Ovary (tissue), 10 donors: ENCODE measurements at places on chromosomes 3 and 15. TPM values are rescaled to one million over a fixed set of nuclear protein-coding genes. Genes with fewer than 3 reads are reported as not detected.

- no peak for DNase-seq
These were observed 14.6 kb downstream of the SIN3A start for GRCh38 chr15:75436881-75437280.

DNA sequence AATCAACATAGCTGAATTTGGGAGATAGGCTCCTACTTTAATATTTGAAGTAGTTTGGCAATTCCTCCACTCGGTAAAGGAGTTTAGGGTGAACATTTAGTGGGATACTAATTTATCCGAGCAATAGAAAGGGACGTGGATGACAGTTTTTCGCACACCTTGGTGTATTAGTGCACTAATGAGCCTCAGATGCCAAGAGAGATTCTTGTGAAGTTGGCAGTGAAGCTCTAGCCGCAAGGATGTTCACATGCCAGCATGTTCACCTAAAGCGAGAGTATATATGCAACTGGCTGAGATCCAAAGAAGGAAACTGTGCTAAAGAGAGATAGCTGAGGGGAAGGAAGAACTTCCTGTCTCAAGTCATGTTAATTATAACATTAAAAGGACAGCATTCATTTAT, 58.5 kb downstream of the TGFBR2 start:
- DNase-seq: no peak

- DNase-seq: no peak
These were observed 67.2 kb downstream of the UMPS start for GRCh38 chr3:124797426-124797945.

- no peak for DNase-seq
These were observed 66.5 kb downstream of the UBE3A start for GRCh38 chr15:25372298-25372697.

DNA sequence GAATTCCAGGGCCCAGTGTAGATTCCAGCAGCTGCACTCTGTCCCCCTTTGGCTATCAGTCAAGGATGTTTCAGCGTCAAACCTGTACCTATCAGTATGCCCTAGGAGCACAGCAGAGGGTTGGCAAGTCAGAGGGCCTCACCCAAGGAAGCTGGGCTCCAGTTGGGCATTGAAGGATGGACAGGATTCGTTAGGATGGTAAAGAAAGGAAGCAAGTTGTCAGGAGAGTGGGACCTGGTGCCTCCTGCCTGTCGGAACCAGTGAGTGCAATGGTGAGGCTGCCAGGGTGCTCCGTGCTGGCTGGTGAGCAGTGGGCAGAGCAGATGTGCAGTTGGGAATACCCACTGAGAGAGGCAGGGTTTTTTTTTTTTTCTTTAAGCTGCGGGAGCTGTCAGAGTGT, 157.2 kb downstream of the CHDH start:
- no peak for DNase-seq

- DNase-seq: no peak
These were observed 87.5 kb downstream of the LRRFIP2 start for GRCh38 chr3:37086918-37087317.

DNA sequence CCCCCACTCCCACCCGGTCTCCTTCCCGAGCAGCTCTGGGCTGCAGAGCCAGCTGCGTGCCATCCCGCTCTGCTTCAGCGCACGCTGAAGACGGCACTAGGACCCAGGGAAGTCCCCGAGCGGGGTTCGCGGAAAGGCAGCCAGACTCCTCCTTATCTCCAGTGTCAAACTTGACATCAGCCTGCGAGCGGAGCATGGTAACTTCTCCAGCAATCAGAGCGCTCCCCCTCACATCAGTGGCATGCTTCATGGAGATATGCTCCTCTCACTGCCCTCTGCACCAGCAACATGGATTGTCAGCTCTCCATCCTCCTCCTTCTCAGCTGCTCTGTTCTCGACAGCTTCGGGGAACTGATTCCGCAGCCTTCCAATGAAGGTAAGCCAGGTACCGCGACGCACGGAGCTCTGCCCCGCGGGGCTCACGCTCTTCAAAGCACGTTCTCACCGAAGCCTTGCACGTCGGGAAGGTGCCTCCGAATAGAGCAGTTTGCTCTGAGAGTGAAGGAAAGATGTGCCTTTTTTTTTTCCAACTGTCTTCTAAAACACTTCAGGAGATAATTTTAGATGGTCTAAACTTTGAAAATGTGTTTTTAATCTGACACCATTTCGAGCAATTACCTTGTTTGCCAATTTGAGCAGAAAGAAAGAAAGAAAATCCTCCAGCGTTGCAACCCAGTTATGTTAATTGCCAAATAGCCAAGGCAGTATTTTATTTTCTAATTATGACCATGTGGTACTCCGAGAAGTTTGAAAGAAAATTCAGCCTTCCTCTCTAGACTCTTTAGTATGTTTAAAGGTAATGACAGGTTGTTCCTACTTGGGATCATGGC, at the start of gene EPHA3:
Gene EPHA3 (plus strand): TSS at position 161 of the 830 bp plus-strand sequence. CDS start 128 bp downstream, at position 289.
- peak; percentile 38 for DNase-seq

GRCh38 chr3:186316666-186317260, 45.3 kb downstream of the DGKG start:
- DNase-seq: no peak

DNA sequence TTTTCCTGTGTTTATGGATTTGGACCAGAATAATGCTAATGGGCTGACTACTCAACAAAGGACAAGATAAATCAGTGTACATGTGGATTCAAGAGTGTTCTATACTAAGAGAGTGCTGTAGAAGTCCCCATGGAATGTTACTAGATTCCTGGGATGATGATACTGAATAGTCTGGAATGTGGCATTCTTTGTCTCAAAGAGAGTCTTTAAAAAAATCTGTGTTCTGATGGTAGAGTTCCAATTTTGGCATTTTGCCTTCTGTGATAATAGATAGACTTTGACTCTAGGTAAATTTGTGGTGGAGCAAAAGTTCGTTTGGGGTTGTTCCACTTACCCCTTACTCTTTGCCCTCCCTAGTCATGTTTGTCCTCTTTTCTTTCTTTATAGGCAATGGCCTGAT, 43.7 kb downstream of the NMD3 start:
- no peak for DNase-seq

DNA sequence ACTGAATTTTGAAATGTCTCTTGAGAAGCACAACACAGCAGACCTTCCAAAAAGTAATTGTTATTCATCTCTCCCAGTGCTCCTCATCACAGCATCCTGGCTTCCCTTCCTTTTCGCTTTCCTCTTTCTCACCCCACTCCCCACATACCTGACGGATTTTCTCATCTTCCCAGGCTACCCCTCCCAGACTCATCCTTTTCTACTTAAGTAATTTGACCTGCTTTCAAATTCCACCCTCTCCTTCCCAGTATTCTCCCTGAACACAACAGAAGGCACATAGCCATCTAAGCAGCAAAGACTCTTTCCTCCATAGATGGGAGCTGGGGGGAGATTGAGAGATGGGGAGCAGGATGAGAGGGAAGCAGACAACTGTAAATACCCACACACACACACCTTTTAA, 187.1 kb upstream of the STT3B start:
- no peak for DNase-seq

GRCh38 chr3:89954137-89954536, 846.7 kb downstream of the EPHA3 start:
- no peak for DNase-seq

DNA sequence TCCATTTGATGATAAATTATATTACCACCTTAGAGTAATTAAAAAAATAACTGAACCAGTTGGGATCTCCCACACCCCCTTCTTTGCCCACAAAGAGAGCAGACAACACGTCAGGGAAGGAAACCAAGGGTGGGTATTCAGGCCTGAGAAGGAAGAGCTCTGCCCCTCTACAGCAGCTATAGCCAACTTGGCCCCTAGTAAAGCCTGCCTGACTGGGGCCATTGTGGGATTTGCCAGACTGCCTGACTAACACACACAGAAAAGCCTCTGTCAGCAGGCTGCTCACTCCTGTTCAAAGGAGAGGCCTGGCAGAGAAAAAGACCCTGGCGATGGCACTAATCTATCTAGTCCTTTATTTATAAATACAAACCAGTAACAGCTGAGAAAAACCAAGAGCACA, 41.4 kb downstream of the ATP8B4 start:
- no peak for DNase-seq

- no peak for DNase-seq
These were observed 5.2 kb downstream of the HYAL2 start for GRCh38 chr3:50317300-50317699.

- DNase-seq: no peak
These were observed 151.4 kb upstream of the ARL6 start for GRCh38 chr3:97613139-97613538.

- no peak for DNase-seq
These were observed 119.1 kb downstream of the RASA2 start for GRCh38 chr3:141605883-141606282.

GRCh38 chr15:75577401-75578172, 1.5 kb downstream of the PTPN9 start:
- no peak for DNase-seq

GRCh38 chr3:40581166-40581565, 56.4 kb downstream of the ZNF621 start:
- DNase-seq: no peak

CRABP1 gene
- total RNA-seq: not detected

GPR156 gene
- 0.24 TPM for total RNA-seq

ANP32A gene
- total RNA-seq: 87.8 TPM

MTHFS gene
- total RNA-seq: 15.9 TPM

EHHADH gene
- 2.7 TPM for total RNA-seq

ADAMTS9 gene
- 38.6 TPM for total RNA-seq

ZNF80 gene
- total RNA-seq: 0.12 TPM

SERPINI1 gene
- total RNA-seq: 3.4 TPM

AGBL1 gene
- not detected for total RNA-seq

SELENOS gene
- total RNA-seq: 40.4 TPM

APH1B gene
- total RNA-seq: 13.2 TPM

RYK gene
- total RNA-seq: 125 TPM

LRTM1 gene
- not detected for total RNA-seq

SCAMP5 gene
- total RNA-seq: 7.7 TPM
